ENCODE measurements at places on chromosomes 11 and 22. TPM values are rescaled to one million over a fixed set of nuclear protein-coding genes. Genes with fewer than 3 reads are reported as not detected.

CCDC157 gene
- total RNA-seq = 0.88 TPM

GLB1L2 gene
- total RNA-seq = 0.30 TPM

- peaks cover 6% of the 10 kb centered on the region for H3K27me3 ChIP-seq
- no peak overlapping the region for H3K4me3 ChIP-seq
- no peak for DNase-seq
These were observed 29.7 kb upstream of the IGLL5 start for GRCh38 chr22:22857607-22858558.

MS4A15 gene
- total RNA-seq = not detected

GRCh38 chr11:122323754-122324421 is 207.9 kb upstream of the BLID start:
- no peak overlapping the region for H3K27ac ChIP-seq
- no peak for DNase-seq
- H3K4me1 ChIP-seq = no peaks in the 10 kb centered on the region
- H3K4me3 ChIP-seq = no peak overlapping the region
- no peaks in the 10 kb centered on the region for H3K27me3 ChIP-seq
- H3K36me3 ChIP-seq = no peaks in the 10 kb centered on the region

- no peak for DNase-seq
- no peaks in the 10 kb centered on the region for H3K27me3 ChIP-seq
- H3K4me3 ChIP-seq = peak overlapping the region; percentile 69
- no peaks in the 10 kb centered on the region for H3K4me1 ChIP-seq
- H3K36me3 ChIP-seq = no peaks in the 10 kb centered on the region
These were observed 5.3 kb downstream of the CD248 start for GRCh38 chr11:66311470-66311964.

GRCh38 chr11:7019500-7020182 is 505 bp downstream of the ZNF214 start:
- H3K4me1 ChIP-seq = peaks cover 3% of the 10 kb centered on the region
- DNase-seq = peak; percentile 53
- peak overlapping the region; percentile 57 for H3K27ac ChIP-seq

TPP1 gene
- 28.0 TPM for total RNA-seq

DNA sequence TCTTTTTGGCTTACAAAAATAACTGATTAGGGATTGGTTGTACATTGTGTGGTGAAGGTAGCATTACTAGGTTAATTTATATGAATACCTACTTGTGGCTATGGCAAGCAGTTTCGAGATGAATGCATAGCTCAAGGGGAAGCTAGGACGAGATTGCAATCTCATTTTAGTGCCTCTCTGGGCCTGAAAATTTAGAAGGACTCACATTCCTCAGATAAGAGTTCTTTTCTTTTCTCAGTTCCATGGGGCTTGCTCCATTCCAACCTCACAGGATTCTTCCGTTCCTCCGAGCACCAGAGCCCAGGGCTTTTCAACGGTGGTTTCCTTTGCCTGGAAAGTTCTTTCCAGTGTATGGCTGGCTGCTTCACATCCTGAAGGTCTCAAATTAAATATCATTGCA is 82.1 kb downstream of the CECR2 start:
- DNase-seq = no peak
- H3K27me3 ChIP-seq = no peaks in the 10 kb centered on the region
- H3K4me3 ChIP-seq = no peak overlapping the region
- no peak overlapping the region for H3K27ac ChIP-seq

DNA sequence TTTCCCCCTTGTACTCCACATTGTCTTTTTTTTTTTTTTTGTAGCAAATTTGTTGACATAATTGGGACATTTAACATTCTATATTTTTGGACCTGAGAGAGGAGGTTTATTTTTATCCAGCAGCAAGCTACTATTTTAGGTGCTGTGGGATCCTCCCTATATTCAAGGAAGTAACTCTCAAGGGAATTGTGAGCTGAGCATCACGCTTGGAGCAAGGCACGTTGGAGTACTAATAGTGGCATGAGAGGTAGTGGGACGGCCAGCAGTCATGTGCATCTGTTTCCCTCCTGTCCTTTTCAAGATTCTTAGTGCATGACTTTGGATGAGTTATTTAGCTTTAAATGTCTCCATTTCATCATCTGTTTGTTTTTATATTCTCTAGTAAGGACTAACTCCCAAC is 52.3 kb downstream of the EXT2 start:
- no peaks in the 10 kb centered on the region for H3K27me3 ChIP-seq
- peak overlapping the region; percentile 62 for H3K27ac ChIP-seq
- H3K4me1 ChIP-seq = peaks cover 54% of the 10 kb centered on the region
- no peak overlapping the region for H3K4me3 ChIP-seq

OR5AR1 gene
- total RNA-seq = not detected

DNA sequence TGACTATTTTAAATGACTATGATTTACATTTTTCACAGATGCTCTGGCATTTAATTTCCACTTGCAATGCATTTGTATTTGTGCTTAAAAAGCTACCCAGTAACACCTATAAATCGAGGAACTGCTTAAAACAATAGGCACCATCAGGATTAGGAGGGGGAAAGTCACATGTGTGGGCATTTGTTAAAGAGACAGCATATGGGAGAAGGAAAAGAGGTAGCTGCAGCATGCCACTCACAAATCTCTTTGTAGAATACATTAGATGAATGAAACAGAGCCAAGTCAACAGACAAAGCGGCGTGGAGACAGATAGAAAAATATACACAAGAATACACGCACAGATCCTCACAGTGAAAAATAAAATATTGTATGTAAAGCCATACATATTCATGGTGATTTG is 228.0 kb downstream of the CADM1 start:
- DNase-seq = no peak
- H3K27me3 ChIP-seq = no peaks in the 10 kb centered on the region
- H3K4me1 ChIP-seq = no peaks in the 10 kb centered on the region
- H3K36me3 ChIP-seq = no peaks in the 10 kb centered on the region
- H3K27ac ChIP-seq = no peak overlapping the region
- H3K4me3 ChIP-seq = no peak overlapping the region

DNA sequence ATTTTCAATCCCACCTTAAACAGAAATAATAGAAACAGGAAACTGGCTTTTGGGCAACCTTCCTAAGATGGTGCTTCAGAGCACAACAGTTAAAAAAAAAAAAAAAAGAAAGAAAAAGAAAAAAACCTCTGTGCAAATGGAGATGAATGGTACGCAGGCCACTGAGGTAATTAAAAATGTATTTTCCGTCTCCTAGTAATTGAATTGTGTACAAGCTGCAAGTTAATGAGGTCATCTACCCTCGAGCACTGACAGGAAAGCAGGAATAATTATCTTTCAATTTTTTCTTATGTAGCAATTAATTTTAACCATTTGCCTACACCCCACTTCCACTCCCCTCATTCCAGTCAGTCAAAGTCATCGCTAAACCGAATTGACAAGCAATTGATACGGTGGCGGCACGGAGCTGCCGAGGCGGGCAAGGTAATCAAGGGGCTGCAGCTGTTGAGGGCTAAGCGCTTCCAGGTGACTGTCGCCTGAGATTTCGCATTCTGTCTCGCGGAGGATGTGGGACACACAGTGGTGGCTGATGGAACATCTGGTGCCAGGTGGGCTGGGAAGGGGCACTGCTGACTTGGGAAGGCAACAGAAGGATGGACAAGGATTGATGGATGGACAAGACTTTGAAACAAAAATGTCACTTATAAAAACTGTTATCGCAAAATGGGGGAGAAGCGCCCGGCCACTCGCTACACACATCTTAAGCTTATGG is 109.4 kb downstream of the RCN1 start:
- no peak overlapping the region for H3K27ac ChIP-seq
- DNase-seq = no peak
- H3K4me1 ChIP-seq = no peaks in the 10 kb centered on the region

DNA sequence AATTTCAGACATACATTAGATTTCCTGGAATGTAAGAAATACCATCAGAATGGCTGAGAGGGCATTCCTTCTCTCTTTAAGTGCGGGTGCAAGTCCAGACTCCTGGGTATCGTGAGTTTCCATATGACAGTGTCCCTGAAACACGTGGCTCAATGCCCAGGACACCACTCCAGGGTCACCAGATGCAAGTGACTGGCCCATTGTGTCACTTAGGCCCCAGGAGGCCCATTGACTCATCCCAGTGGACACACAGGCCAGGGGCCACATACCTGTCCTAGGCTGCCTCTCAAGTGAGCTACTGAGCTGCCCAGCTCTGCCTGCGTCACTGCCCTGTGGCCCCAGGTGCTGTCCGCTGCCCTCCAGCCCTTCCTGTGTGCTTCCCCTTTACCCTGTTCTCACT is 18.5 kb downstream of the FBLN1 start:
- no peak overlapping the region for H3K27ac ChIP-seq
- DNase-seq = no peak
- peaks cover 9% of the 10 kb centered on the region for H3K27me3 ChIP-seq
- no peaks in the 10 kb centered on the region for H3K36me3 ChIP-seq
- no peak overlapping the region for H3K4me3 ChIP-seq
- no peaks in the 10 kb centered on the region for H3K4me1 ChIP-seq

GRCh38 chr22:49576241-49577141 is 251.2 kb downstream of the BRD1 start:
- H3K36me3 ChIP-seq = no peaks in the 10 kb centered on the region
- no peak overlapping the region for H3K4me3 ChIP-seq
- no peak for DNase-seq
- H3K27me3 ChIP-seq = no peaks in the 10 kb centered on the region

IRAG1 gene
- total RNA-seq = 3.9 TPM

- no peak for DNase-seq
- H3K4me1 ChIP-seq = no peaks in the 10 kb centered on the region
These were observed 41.4 kb upstream of the TTLL12 start for GRCh38 chr22:43228330-43228729.

DNA sequence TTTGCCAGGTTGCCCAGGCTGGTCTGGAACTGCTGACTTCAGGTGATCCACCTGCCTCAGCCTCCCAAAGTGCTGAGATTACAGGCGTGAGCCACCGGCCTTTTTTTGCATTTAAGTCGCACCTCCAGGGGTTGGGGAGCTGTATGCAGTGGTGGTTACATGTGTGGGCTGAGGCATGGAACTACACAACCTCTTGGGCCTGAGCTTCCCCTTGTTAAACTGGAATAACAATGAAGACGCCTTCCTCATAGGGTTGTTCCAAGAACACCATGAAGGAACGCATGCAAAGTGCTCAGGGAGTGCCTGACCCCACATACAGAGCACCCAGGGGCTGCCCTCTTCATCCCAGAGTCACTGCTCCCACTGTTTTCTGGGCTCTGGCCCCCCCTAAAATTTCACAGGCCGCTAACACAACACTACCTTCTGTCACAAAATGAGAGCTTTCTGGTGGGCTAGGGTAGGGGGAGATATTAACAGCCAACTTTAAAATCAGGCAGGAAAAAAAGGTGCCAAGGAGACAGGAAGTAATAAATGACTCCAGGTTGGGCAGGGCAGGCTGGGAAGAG is 1.3 kb upstream of the FAM118A start:
- H3K4me1 ChIP-seq = peaks cover 6% of the 10 kb centered on the region
- H3K27ac ChIP-seq = no peak overlapping the region
- no peaks in the 10 kb centered on the region for H3K36me3 ChIP-seq
- H3K4me3 ChIP-seq = no peak overlapping the region
- DNase-seq = no peak

- no peak overlapping the region for H3K4me3 ChIP-seq
- H3K36me3 ChIP-seq = no peaks in the 10 kb centered on the region
- no peak for DNase-seq
- H3K27me3 ChIP-seq = no peaks in the 10 kb centered on the region
- H3K27ac ChIP-seq = no peak overlapping the region
These were observed 25.0 kb downstream of the TSKU start for GRCh38 chr11:76808171-76808570.

DNA sequence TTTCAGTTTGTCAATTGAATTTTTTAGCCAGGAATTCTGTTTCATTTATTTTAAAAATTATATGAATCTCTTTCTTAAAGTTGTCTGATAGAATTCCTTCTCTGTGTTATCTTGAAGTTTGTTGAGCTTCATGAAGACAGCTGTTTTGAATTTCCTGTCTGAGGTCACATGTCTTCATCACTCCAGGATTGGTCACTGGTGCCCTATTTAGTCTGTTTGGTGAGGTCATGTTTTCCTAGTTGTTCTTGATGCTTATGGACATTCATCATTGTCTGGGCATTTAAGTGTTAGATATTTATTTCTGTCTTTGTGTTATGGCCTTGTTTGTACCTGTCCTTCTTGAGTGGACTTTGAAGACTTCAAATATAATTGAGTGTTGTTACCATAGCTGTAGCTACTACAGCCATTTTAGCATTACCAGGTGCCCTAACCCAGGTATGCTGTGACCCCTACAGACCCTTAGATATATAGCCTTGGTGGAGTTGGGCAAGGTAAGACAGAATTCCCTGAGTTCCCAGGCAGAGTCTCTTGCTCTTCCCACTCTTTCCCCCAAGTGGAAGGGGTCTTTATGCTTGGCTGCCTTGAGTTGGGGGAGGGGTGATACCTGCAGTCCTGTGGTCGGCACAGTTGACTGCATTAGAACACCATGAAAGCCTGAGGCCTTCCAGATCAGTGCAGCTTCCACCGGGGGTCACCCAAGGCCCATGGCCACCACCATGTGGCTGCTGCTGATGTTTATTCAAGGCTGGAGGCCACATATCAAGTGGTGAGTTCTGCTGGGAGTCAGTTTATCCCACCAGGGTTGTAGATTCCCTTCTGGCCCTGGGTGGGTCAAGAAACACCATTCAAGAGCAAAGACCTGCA is 229.6 kb downstream of the DYNC2H1 start:
- no peak overlapping the region for H3K4me3 ChIP-seq
- no peaks in the 10 kb centered on the region for H3K4me1 ChIP-seq
- H3K27ac ChIP-seq = no peak overlapping the region
- DNase-seq = no peak

DNA sequence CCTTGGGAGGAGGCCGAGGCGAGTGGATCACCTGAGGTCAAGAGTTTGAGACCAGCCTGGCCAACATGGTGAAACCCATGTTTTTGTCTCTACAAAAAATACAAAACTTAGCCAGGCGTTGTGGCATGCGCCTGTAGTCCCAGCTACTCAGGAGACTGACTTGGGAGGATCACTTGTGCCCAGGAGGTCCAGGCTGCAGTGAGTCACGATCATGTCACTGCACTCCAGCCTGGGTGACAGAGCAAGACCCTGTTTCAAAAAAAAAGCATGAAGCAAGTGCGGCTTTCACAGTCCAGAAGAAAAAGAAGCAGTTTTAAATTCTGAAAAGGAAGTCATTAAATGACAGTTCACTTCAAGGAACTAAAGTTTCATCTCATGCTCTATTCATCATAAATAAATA is 7.1 kb upstream of the LTO1 start:
- no peaks in the 10 kb centered on the region for H3K27me3 ChIP-seq
- H3K4me1 ChIP-seq = no peaks in the 10 kb centered on the region
- no peaks in the 10 kb centered on the region for H3K36me3 ChIP-seq
- no peak overlapping the region for H3K27ac ChIP-seq

All from psoas muscle (tissue), 8 donors.